ENCODE measurements at places on chromosomes 16 and 17.
A peak's percentile ranks its signal among the peaks of the same experiment; 100 is the strongest.

DNA sequence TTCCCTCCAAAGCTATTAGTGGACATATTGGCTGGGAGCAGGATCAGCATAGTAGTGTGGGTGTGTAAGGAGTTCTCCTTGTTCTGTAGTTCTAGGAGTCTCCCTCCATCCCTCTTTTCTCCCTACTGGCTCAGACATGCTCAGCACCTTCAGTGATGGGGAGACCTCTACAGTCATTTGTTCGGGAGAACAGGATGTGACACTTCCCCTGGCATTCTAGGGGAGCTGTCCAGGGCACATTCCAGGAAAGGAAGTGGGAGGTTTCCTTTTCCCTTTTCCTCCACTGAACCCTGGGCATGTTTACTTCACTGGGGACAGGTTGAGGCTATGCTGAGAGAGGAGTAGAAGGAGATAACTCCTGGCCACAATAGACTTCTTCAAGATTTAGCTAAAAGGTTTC is 86.5 kb downstream of the MYH13 start:
- H3K27me3 ChIP-seq = no peaks in the 10 kb centered on the region
- no peaks in the 10 kb centered on the region for H3K36me3 ChIP-seq
- DNase-seq = peak; percentile 35
- H3K4me1 ChIP-seq = peaks cover 39% of the 10 kb centered on the region
- H3K4me3 ChIP-seq = no peak overlapping the region
- H3K27ac ChIP-seq = peak overlapping the region; percentile 79

GRCh38 chr17:32142857-32143526 is 690 bp downstream of the RHOT1 start:
- H3K27ac ChIP-seq = peak overlapping the region; percentile 89
- no peaks in the 10 kb centered on the region for H3K27me3 ChIP-seq
- H3K4me3 ChIP-seq = peak overlapping the region; percentile 100
- H3K36me3 ChIP-seq = peaks cover 5% of the 10 kb centered on the region

- H3K4me1 ChIP-seq = peaks cover 16% of the 10 kb centered on the region
- no peaks in the 10 kb centered on the region for H3K36me3 ChIP-seq
- no peak overlapping the region for H3K4me3 ChIP-seq
- peaks cover 2% of the 10 kb centered on the region for H3K27me3 ChIP-seq
- no peak overlapping the region for H3K27ac ChIP-seq
These were observed 152.2 kb downstream of the SNX11 start for GRCh38 chr17:48259694-48260291.

- no peak overlapping the region for H3K27ac ChIP-seq
- H3K4me1 ChIP-seq = peaks cover 55% of the 10 kb centered on the region
- H3K27me3 ChIP-seq = peaks cover 2% of the 10 kb centered on the region
- peaks cover 59% of the 10 kb centered on the region for H3K36me3 ChIP-seq
- no peak overlapping the region for H3K4me3 ChIP-seq
These were observed 13.3 kb downstream of the SEC14L1 start for GRCh38 chr17:77153999-77154586.

DNA sequence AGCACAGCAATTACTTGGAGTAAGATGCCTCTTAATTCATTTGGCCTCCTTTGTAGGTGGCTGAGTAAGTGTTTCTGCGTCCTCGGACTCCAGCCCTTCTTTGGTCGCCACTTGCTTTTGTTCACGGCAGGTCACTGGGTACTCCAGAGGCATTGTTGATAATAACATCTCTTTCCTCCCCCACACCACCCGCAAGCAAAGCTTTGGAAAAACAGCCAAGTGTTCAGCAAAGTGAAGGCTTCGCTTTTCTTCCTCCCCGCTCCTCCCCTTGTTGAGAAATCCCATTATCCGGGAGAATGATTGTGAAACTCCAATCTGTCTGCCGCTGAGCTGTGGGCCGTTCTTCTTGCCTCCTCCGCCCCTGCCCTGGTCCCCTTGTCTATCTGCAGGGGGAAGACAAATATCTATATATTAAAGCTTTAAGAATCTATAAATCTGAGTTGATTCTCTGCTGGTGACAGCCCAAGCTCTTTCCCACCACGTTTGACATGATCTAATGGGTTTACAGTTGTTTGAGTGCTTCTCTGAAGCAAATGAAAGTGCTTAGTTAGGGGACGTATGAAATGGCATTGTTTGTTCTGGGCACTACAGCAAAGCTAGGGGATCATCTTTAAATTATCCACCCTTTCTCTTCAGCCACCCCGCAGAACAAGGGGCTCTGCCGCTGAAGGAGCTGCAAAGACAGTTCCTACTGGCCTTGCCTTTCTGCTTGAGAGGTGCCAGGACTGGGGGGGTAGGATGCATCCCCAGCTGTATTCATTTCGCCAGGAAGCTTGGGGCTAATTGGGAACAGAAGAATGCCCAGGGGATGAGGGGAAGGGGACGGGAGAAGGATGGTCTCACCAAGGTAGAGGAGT is 167.1 kb downstream of the CCDC182 start:
- peaks cover 17% of the 10 kb centered on the region for H3K4me1 ChIP-seq
- no peaks in the 10 kb centered on the region for H3K36me3 ChIP-seq
- peaks cover 2% of the 10 kb centered on the region for H3K27me3 ChIP-seq
- no peak overlapping the region for H3K27ac ChIP-seq
- no peak overlapping the region for H3K4me3 ChIP-seq

DNA sequence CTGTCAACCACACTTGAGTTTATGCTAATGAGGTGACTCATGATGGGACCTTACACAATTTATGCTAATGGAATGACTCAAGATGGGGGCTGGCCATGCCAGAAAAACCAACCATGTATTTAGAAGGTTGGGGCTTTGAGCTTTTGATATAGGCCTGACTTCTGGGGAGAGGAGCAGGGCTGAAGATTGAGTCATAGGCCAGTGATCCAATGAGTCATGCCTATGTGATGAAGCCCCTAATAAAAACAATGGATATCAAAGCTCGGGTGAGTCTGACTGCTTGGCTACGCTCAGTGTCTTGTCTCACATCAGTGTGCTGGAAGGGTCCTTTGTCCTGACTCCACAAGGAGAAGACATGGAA is 7.3 kb downstream of the MFSD6L start:
- H3K4me1 ChIP-seq = peaks cover 16% of the 10 kb centered on the region
- no peak for DNase-seq
- no peaks in the 10 kb centered on the region for H3K36me3 ChIP-seq
- no peaks in the 10 kb centered on the region for H3K27me3 ChIP-seq
- H3K27ac ChIP-seq = no peak overlapping the region

- no peak overlapping the region for H3K27ac ChIP-seq
- DNase-seq = no peak
- no peaks in the 10 kb centered on the region for H3K36me3 ChIP-seq
- H3K4me1 ChIP-seq = no peaks in the 10 kb centered on the region
- peaks cover 2% of the 10 kb centered on the region for H3K27me3 ChIP-seq
These were observed 336.1 kb downstream of the ZFHX3 start for GRCh38 chr16:72711823-72712222.

DNA sequence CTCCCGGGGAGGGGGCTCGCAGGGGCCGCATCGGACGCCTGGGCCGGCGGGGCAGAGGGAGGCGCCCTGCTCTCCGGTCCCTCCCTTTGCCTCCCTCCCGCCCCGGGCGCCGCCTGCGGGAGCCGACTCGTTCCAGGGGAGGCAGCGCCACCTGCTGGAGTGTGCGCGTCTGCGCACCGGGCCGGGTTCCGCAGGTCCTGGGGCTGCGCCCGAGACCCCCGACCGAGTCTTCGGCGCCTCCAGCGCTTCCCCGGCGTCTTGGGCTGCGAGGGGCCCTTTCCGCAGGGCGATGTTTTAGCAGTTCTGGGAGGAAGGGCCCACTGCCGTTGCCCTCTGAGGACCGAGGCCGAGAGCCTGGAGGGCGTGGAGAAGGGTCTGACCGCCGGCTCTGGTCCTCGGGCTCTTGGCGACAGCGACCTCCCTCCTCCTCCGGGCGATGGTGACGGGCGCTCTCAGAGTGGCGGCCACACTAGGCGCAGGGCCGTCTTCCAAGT is 106.3 kb downstream of the SEC14L1 start:
- H3K4me1 ChIP-seq = peaks cover 2% of the 10 kb centered on the region
- peaks cover 9% of the 10 kb centered on the region for H3K27me3 ChIP-seq
- no peak overlapping the region for H3K4me3 ChIP-seq
- H3K27ac ChIP-seq = no peak overlapping the region
- no peaks in the 10 kb centered on the region for H3K36me3 ChIP-seq

GRCh38 chr16:65306300-65306699 is 184.4 kb upstream of the CDH11 start:
- H3K4me3 ChIP-seq = no peak overlapping the region
- H3K36me3 ChIP-seq = no peaks in the 10 kb centered on the region
- no peak overlapping the region for H3K27ac ChIP-seq

DNA sequence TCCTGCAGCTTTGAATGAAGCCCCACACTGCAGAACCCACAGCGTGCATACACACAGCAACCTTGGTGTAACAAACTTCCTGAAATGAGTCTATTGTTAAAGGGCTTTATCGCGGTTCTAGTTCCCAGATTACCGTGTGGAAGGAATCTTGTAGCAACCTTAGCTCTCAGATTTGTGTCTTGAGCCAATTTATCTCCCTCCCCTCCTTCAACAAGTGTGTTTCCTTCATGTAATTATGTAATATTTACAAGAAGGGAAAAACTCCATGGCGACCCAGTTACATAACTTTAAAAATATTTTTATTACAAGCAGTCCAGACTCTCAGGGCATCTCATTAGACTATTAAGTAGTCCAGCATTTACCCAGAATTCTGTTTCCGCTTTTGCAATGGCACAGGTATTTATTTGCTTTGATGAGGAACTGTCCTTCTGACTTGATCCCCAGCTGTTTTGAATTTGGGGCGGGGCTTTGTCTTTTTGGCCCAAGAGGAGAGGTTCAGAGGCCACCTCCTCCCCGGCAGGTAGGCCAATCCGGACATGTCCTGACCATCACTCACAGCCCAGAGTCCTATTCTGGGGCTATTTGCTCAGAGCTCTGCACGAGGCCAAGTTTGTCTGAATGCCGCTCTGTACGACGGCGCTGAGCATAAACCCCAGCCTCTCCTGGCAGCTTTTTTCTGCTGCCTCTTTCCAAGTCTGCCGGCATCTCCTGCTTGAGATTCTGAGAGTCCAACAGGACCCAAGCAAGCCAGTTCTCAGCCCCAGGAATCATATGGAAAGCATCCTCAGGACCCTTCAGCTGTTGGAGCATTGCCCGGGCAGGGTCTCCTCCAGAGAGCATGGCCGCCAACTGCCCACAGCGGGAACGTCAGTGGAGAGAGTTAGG is 35.6 kb downstream of the CLEC16A start:
- H3K27ac ChIP-seq = no peak overlapping the region
- peaks cover 16% of the 10 kb centered on the region for H3K36me3 ChIP-seq
- no peak overlapping the region for H3K4me3 ChIP-seq

DNA sequence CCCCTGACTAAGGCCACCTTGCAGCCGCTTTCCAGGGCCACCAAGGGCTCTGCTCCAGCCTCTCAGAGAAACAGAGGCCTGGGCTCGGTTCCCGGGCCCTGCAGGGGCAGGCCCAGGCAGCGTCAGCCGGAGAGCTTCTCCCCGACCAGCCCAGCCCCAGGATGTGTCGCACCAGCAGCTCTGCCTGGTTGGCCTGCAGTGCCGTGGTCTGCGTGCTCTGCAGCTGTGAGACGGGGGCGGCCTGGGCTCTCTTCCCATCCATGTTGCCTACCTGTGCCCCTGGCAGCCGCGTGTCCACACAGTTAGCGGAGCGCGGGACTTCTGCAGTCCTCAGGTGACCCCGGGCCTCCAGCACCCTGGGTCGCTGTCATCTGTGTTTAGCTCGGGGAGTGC is 4.8 kb downstream of the IGFALS start:
- H3K27me3 ChIP-seq = no peaks in the 10 kb centered on the region
- H3K36me3 ChIP-seq = peaks cover 3% of the 10 kb centered on the region
- no peak overlapping the region for H3K27ac ChIP-seq
- H3K4me3 ChIP-seq = peak overlapping the region; percentile 42
- DNase-seq = peak; percentile 2

DNA sequence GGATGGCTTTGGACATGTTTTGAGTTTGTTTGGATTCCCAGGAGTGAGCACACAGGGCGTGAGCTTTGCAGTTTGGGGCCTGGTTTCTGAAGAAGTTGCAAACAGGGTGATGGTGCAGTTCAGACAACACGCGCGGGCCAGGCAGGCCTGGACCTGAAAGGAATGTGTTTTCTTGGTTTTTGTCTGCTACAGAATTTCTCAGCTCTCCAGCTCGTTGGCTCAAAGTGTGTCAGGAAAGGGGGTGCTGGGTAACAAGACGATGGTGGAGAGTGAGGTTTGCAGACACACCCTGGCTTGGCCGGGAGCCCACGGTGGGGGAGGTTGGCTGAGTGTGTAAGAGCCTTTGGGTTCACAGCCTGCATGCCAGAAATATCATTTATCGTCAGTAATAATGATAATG is 82.3 kb downstream of the CMIP start:
- peaks cover 6% of the 10 kb centered on the region for H3K27me3 ChIP-seq
- H3K36me3 ChIP-seq = peaks cover 7% of the 10 kb centered on the region
- H3K4me3 ChIP-seq = no peak overlapping the region
- H3K27ac ChIP-seq = no peak overlapping the region
- peaks cover 23% of the 10 kb centered on the region for H3K4me1 ChIP-seq

GRCh38 chr17:74798239-74798707 is 22.1 kb upstream of the NAT9 start:
- no peak for DNase-seq
- H3K4me3 ChIP-seq = no peak overlapping the region
- peaks cover 45% of the 10 kb centered on the region for H3K36me3 ChIP-seq
- peaks cover 5% of the 10 kb centered on the region for H3K27me3 ChIP-seq
- no peak overlapping the region for H3K27ac ChIP-seq
- H3K4me1 ChIP-seq = no peaks in the 10 kb centered on the region

DNA sequence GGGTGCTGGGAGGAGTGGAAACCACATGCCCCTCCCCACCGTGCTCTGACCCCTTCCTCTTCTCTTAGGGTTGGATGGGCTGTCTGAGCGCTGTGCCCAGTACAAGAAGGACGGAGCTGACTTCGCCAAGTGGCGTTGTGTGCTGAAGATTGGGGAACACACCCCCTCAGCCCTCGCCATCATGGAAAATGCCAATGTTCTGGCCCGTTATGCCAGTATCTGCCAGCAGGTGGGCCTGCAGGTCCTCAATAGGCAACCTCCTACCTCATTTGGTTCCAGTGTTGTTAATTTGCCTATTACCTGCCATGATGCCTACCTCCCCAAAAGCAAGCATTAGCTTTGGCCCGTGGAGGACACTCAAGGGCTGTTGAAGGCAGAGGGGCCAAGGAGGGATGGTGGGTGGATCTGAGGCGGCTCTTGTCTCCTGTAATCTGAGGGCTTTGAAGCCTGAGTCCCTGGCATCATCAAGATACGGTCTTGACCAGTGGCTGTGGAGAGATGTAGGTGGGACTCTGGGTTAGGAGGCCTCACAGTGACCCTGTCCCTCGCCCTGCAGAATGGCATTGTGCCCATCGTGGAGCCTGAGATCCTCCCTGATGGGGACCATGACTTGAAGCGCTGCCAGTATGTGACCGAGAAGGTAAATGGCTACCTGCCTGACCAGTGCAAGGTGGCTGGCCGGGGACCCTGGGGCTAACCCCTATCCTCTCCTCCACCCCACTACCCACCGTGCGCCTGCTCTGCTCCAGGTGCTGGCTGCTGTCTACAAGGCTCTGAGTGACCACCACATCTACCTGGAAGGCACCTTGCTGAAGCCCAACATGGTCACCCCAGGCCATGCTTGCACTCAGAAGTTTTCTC is 3.4 kb downstream of the ALDOA start:
- H3K4me3 ChIP-seq = peak overlapping the region; percentile 69
- H3K36me3 ChIP-seq = peaks cover 31% of the 10 kb centered on the region
- peaks cover 10% of the 10 kb centered on the region for H3K27me3 ChIP-seq
- H3K4me1 ChIP-seq = peaks cover 14% of the 10 kb centered on the region
- H3K27ac ChIP-seq = no peak overlapping the region
- DNase-seq = peak; percentile 59

- H3K4me1 ChIP-seq = no peaks in the 10 kb centered on the region
- peaks cover 10% of the 10 kb centered on the region for H3K27me3 ChIP-seq
- no peak for DNase-seq
- no peak overlapping the region for H3K4me3 ChIP-seq
- H3K27ac ChIP-seq = no peak overlapping the region
These were observed 74.2 kb upstream of the ZNF469 start for GRCh38 chr16:88308441-88309173.
